ENCODE measurements at places on chromosomes 6 and 20. TPM values are rescaled to one million over a fixed set of nuclear protein-coding genes. Genes with fewer than 3 reads are reported as not detected.

GRCh38 chr20:17712201-17712600 is 12.4 kb downstream of the BANF2 start:
- DNase-seq: no peak

GRCh38 chr6:106763361-106763760 is 134.0 kb downstream of the QRSL1 start:
- DNase-seq: no peak

DNA sequence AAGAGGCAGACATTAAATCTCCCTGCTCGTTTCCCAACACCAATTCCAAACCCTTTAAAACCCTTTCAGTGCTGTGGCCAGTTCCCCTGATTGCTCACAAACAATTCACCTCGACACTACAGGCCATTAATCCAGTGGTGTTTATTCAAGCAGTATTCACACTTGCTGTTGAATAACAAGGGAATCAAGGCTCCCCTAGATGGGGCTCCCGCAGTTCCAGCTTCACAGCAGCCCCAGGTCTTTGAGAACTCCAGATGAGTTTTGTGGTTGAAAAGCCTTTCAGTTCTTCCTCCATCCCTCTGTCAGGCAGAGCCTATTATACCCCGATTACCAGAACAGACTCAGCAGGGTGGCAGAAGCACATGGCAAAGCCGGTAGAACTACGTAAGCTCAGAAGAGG is 36.2 kb downstream of the JAG1 start:
- no peak for DNase-seq

The PLCB1 gene
- total RNA-seq: 23.4 TPM

GRCh38 chr6:99521633-99522151 is 6.5 kb upstream of the USP45 start:
- DNase-seq: peak; percentile 38

The GTSF1L gene
- total RNA-seq: not detected

GRCh38 chr6:14072084-14072483 is 45.5 kb upstream of the CD83 start:
- no peak for DNase-seq

The TMEM200A gene
- 8.2 TPM for total RNA-seq

The C20orf202 gene
- 0.34 TPM for total RNA-seq

All from ovary (tissue), 10 donors.